Activated B cell treated with CpG ODN at 0.5 μM for 24 hours (primary cell): ENCODE measurements at places on chromosomes 7 and 10. TPM values are rescaled to one million over a fixed set of nuclear protein-coding genes. Genes with fewer than 3 reads are reported as not detected.

SVIL gene
- 0.62 and 1.9 TPM in 2 replicates for total RNA-seq

FFAR4 gene
- not detected in 2 replicates for total RNA-seq

CTAGE8 gene
- total RNA-seq: 0.64 and 1.00 TPM in 2 replicates

MGAM2 gene
- not detected in 2 replicates for total RNA-seq

NUTM2B gene
- 0.80 and 1.2 TPM in 2 replicates for total RNA-seq

IL6 gene
- 64.4 and 72.3 TPM in 2 replicates for total RNA-seq

GPR15LG gene
- total RNA-seq: not detected in 2 replicates

PRRT4 gene
- total RNA-seq: 0.10 TPM in 1 of 2 replicates, not detected in the other

DDC gene
- not detected in 2 replicates for total RNA-seq

DNAJC12 gene
- 0.31 TPM in 1 of 2 replicates, not detected in the other for total RNA-seq

RELN gene
- not detected in 2 replicates for total RNA-seq

SPDYE3 gene
- total RNA-seq: not detected in 2 replicates

PIK3CG gene
- total RNA-seq: 62.0 and 63.6 TPM in 2 replicates

TBRG4 gene
- 109 and 128 TPM in 2 replicates for total RNA-seq
